ENCODE measurements at places on chromosomes 12 and 14. TPM values are rescaled to one million over a fixed set of nuclear protein-coding genes. Genes with fewer than 3 reads are reported as not detected.
A peak's percentile ranks its signal among the peaks of the same experiment; 100 is the strongest.

CLEC6A gene
- polyA plus RNA-seq = not detected

HCAR3 gene
- 0.28 TPM for polyA plus RNA-seq

EMP1 gene
- polyA plus RNA-seq = 263 TPM

PLXNC1 gene
- polyA plus RNA-seq = 24.2 TPM

SMCO3 gene
- 0.42 TPM for polyA plus RNA-seq

SLC38A2 gene
- 133 TPM for polyA plus RNA-seq

GRCh38 chr14:100714258-100714892 is 12.3 kb upstream of the DLK1 start:
- peak; percentile 53 for DNase-seq

DNA sequence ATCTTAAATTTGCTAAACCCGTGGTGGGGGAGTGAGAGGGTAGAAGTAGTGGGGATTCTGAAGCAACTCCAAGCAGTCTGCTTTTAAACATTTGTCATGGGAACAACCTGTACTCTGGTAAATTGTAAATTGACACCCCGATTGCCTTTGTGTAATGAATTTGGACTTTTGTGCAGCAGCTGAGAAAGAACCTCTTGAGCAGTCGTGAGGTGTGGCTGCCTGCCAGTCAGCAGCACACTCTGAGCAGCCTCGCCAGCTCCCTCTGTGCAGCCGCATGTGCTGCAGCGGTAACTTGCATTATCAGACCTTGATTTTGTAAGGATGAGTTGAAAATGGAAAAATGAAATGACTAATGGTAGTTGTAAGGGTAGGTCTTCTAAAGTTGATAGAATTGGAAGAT is 74.3 kb downstream of the SUSD6 start:
- DNase-seq = peak; percentile 62

DNA sequence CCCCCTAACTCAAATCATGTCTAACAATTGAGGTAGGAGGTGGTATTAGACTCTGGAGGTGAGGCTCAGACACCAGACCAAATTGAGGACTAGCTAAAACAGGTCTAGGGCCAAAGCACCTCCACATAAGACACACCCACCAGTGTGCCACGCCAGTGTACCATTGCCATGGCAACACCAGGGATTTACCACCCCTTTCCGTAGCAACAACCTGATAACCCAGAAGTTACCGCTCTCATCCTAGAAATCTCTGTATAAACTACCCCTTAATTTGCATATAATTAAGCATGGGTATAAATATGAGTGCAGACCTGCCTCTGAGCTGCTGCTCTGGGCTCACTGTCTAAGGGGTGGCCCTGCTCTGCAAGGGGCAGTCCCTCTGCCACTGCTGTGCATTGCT is 57.4 kb upstream of the PPP2R5C start:
- DNase-seq = no peak

DNA sequence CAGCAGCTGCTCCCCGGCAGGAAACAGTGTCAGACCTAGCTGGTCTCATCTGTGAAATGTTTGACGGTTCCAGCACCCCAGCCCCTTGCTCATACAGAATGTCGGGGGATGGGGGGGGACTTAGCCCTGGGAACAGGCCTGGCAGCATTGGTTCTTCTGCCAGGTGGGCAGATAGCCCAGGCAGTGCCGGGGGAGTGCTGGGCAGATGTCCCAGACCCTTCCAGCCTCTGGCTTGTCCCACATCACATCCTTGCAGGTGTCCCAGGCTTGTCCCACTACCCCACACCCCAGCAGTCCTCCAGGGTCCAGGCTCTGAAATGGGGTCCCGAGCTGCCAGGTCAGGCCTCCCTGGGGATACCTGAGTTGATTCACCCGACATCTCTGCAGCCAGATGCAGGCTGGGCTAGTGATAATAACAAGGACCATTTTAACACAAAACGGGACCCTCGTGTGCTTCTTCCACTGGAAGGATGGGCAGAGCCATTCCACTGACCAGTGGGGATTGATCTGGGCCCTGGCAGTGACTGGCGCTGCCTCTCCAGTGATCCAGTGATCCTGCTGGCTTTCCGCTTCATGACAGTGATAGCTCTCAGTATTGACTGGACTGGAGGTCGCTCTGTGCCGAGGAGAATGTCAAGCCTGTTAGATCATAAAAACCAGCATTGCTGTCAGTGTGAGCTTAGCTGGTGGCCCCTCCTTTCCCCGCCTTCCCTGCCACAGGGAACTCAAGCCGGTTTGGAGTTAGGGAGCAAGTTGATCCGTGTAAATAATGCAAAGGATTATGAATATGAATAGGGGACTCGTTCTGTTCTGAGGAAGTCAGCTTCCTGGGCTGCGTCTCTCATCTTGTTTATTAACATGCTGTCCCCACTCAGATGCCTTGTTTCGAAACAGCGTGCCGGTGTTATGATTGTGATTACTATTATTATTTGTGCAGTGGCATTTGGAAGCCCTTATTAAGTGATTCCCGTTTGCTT is 180.6 kb downstream of the AACS start:
- no peak for DNase-seq

DNA sequence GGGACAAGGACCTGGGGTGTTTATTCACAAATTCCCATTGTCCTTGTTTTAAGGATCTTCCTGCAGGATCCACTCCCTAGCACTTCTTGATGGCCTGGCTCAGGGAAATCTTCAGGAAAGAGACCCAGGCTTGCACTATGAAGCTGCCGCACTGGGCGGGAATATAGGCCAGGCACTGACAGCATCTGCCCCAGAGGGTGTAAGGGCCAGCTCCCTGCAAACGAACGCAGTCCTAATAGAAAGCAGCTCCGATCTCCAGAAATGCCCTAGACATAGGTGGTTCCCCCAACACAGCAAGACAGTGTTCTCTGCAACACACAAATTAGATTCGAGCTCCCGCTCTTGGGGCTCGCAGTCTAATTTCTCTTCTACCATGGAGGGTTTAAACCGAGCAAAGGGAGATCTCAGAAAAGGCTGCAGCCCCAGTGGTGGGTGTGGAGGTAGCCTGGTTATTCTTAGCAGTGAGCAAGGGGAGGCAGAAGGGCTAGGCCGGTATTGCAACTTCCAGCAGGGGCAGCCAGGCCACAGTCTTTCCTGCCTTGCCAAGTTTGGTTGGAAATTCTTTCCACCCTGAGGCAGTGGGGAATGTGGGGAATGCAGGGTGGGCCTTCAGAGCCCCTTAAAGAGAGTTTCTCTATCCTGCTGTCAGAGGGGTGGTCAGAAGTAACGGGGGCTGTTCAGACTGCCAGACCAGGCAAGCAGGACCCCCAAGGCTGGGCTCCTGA is 16.1 kb upstream of the WSCD2 start:
- DNase-seq = peak; percentile 67

DNA sequence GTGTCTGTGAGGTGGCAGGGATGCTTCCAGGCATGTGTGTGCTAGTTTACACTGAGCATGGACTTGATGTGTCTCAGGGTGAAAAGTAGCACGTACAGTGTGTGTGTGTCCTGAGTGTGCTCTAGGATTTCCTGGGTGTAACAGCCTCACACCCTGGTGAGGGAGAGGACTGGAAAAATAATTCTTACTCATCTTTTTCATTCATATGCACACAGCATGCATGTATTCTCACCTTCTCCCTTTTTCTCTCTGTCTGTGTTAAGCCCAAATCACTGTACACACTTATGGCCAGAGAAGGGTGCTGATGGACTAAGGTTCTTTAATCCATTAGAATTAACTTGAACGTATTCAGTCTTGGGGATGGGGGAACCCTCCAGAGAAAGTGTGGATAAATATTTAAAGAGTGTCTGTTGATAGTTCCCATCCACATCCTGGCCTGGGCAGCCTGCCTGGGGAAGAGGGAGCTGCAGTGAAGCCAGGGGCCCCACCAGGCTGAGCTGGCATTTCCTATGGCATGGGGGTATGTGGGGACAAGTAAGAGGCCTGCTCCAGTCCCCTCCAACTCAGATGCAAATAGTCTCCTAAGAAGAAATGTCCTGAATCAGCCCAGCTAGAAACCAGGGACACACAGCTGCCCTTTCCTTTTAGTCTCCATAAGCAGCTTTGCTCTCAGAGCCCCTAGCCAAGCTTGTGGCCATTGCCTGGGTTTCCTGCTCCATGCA is 1.1 kb upstream of the HOXC8 start:
- no peak for DNase-seq

- no peak for DNase-seq
Measured at GRCh38 chr14:75406856-75407255, 21.0 kb upstream of the JDP2 start.

DNA sequence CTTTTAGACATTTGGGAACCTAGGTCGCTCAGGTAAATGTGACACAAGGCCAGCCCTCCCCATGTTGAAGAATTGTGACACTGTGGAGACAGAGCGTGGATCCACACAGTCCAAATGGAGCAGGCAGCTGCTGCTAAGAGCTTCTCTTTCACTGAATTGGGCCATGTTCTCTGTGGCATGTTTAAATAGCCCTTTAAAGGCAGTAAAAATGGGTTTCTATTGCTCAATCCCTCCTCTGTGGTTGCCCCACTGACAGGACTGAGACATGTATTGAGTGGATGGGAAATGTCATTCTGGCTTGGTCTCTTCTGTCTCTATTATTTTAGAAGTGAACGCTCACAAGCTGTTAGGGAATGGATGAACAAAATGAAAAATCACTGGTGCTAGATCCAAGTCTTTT is 84.0 kb upstream of the PRICKLE1 start:
- no peak for DNase-seq

GRCh38 chr14:64123241-64123822 is 170.8 kb downstream of the ESR2 start:
- no peak for DNase-seq

GRCh38 chr14:104428333-104428851 is 151.2 kb upstream of the C14orf180 start:
- no peak for DNase-seq
